Hindlimb muscle (tissue), 1 donor: ENCODE measurements at places on chromosomes 3 and 15.
A peak's percentile ranks its signal among the peaks of the same experiment; 100 is the strongest.

DNA sequence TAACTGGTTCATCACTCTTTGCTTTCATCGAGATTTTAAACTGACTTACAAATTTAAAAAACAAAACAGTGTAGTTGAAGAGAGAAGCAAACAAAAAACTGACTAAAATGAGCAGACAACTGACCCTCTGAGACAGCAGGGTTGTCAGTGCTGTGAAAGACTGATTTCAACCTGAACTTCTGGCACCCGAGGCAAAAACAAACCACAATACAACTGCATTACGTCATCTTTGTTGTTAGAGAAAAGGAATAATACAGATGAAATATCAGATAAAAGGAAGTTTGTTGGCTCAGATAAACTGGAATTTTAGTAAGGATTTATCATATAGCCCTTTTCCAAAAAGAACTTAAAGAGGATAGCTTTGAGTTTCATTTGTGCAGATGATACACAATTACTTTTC lies 51.1 kb downstream of the PARP15 start:
- no peak for DNase-seq

DNA sequence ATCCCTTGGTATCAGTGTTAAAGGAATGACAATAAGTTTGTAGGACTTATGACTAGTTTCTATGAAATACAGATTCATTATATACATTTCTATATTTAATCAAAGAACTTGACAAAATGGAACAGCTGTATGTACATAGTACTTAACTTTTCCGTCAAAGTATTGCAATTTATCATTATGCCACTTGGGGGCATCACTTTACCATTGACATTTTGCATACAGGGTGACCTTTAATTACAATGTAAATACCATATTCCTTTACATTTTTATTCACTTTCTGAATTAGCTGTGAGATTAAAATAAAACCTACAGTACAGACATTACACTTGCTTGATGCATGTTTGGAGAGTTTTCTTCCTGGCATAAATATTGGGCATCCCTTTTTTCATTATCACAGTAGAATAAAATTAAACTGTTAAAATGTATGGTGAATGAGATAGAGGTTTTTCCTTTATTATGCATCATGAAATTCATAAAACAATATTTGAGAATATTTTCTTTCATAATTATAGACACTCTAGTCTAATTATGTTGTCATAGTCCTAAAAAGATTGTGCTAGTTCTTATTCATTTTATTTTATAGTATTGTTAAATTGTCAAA lies 6.9 kb downstream of the NEK11 start:
- peak; percentile 38 for DNase-seq

- DNase-seq: peak; percentile 49
These were observed 39.0 kb downstream of the GABPB1 start for GRCh38 chr15:50315814-50316630.

DNA sequence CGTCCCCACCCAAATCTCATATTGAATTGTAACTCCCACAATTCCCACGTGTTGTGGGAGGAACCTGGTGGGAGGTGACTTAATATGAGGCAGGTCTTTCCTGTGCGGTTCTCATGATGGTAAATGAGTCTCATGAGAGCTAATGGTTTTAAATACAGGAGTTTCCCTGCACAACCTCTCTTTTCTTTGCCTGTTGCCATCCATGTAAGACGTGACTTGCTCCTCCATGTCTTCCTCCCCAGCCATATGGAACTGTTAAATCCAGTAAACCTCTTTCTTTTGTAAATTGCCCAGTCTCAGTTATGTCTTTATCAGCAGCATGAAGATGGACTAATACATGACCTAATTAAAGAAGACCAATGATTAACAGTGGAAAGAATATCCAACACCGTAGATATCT lies 56.6 kb downstream of the SSR3 start:
- DNase-seq: no peak

DNA sequence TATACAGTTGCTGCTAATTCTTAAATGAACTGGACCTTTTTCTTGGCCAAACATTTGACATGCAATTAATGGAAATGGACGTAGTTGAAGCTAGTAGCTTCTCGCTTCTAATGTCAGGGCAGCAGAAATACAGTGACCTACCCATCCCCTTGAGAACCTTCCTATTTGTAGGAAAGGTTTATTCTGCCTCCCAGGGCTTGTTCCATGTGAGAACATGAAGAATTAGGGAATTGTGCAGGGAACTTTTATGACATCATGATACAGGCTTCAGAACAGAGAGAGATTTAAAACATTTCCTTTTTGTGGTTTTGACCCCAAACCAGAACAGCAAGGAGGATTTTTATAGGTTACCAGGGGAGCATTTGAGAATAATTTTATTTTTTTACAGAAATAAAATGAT lies 406.6 kb upstream of the PPP2R3A start:
- no peak for DNase-seq
